ENCODE measurements at places on chromosomes 1 and 21. TPM values are rescaled to one million over a fixed set of nuclear protein-coding genes. Genes with fewer than 3 reads are reported as not detected.

KCNK1 gene
- total RNA-seq: not detected

DNA sequence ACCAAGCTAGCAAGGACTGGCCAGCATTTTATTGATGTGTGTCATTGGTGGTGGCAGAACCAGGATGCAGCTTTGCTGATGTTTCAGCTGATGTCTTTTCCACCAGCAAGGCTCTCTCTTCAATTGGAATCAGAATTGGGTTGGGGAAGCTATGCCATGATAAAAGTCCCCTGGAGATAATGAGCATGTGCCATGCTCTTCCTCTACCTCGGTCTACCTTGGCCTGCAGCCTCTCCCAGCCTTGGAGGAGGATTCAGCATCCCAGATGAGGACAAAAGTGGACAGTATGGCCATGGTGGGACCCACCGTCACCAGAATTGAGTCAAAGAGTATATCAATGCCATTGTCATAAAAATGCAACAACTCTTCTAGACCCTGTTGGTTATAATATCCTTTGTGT is 8.6 kb downstream of the AVPR1B start:
- DNase-seq: no peak

GRCh38 chr1:225899044-225899925 is 10.3 kb upstream of the LEFTY1 start:
- DNase-seq: no peak

DNA sequence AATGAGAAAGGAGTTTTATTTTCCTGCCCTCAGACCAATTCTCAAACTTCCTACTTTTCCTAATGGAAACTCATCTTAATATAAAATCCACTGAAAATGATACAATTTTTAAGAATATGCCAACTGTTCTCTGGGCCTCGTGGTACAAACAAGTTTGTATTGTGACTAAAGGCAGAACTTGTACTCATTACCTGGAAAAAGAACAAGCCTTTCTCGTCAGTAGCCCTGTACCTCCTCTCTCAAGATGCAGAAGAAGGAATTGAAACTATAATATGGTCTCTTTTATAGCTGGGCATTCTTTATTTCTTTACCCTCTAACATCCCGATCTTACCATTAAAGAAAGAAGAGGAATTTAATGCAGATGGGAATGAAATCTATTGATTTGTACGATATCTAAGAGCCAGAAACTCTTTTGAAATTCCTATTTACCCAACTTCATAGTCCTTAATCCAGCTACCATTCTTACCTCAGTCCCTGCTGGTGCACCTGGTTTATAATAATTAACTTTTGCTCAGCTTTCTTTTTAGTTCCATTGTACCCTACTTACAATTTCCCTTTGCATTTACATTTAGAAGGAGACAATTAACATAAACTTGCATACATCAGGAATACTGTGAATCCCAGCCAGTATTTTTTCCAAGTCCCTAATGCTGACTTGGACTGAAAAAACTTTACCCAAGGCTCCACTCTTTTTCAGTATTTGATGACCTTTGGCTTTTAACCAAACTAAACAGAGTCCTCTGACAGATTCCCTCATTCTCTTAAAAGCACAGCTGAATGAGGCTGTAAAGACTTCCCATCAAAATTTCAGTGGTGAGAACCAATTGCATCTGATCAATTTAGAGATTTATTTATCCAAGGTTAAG is 1162.4 kb downstream of the BRINP3 start:
- DNase-seq: no peak

DNA sequence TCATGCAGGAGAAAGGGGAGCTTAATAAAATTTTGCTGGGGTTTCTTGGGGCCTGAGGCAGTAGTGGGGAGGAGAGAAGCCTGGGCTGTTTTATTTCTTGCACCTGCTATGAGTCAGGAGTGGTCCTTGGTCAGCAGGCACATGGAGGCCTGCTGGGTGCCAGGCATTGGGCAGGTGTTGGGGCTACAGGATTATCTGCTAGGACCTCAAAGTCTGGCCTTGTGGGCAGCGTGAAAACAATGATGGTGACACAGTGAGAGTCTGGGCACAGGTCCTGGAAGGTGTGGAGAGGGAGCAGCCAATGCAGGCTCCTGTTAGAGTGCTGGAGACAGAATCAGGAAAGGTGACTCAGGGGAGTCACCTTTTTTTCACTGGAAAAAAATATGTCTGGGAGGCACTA is 17.2 kb downstream of the ROR1 start:
- no peak for DNase-seq

DNA sequence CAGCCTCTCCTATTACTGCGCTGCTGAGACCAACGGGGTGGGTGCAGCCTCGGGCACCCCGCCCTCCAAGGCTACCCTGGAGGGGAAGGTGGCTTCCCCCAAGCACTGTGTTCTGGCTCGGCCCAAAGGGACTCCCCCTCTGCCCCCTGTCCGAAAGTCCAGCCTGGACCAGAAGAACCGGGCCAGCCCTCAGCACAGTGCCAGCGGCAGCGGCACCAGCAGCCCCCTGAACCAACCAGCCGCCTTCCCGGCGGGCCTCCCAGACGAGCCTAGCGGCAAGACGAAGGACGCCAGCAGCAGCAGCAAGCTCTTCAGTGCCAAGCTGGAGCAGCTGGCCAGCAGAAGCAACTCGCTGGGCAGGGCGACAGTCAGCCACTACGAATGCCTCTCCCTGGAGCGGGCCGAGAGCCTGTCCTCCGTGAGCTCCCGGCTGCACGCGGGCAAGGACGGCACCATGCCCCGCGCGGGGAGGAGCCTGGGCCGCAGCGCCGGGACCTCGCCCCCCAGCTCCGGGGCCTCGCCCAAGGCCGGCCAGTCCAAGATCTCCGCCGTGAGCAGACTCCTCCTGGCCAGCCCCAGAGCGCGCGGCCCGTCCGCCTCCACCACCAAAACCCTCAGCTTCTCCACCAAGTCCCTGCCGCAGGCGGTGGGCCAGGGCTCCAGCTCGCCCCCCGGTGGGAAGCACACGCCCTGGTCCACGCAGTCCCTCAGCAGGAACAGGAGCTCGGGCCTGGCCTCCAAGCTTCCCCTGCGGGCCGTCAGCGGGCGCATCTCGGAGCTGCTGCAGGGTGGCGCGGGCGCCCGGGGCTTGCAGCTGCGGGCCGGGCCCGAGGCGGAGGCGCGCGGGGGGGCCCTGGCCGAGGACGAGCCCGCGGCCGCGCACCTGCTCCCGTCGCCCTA is 533.1 kb downstream of the KIF26B start:
- no peak for DNase-seq

FAM229A gene
- total RNA-seq: 1.7 TPM

IGSF9 gene
- not detected for total RNA-seq

CSF1 gene
- total RNA-seq: 74.4 TPM

RPTN gene
- total RNA-seq: not detected

GRCh38 chr1:59340411-59341307 is 43.8 kb downstream of the FGGY start:
- DNase-seq: no peak

DNA sequence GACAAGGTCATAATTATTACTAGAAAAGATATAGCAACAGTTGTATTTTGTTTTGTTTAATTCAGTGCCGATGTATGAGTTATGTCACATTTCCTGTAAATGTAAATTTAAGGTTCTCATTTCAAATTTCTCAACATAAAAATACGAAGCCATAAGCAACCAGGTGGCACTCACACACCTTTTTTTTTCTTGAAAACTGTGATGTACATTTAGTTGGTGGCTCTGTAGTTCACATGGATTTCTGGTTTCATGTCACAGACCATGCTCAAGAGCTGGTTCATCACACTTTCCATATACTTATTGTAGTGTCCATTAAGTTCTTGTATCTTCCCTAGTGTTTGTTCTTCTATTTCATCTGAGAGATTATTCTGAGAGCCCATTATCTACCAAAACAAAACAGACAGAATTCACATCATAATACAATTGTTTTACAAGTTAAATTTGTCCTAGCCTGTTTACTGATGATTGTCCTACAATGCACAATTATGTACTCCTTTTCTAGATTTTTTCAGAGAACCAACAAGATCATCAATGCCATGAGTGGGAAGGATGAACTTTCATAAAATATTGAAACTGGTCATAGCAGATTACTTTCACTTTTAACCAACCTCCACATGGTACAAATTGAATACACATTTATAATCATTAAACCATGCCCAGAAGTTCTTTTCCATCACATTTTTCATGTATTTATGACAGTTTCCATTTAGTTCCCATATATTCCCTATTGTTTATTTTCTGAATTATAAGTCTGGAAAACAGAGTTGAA is 17.1 kb downstream of the ATP6V1G3 start:
- no peak for DNase-seq

- no peak for DNase-seq
Measured at GRCh38 chr1:9069326-9070100, at the start of gene SLC2A5. TSS of gene SLC2A5 (minus strand) at chr1:9069635. CDS start at chr1:9069536, 99 bp downstream.

SPRR2B gene
- not detected for total RNA-seq

DNA sequence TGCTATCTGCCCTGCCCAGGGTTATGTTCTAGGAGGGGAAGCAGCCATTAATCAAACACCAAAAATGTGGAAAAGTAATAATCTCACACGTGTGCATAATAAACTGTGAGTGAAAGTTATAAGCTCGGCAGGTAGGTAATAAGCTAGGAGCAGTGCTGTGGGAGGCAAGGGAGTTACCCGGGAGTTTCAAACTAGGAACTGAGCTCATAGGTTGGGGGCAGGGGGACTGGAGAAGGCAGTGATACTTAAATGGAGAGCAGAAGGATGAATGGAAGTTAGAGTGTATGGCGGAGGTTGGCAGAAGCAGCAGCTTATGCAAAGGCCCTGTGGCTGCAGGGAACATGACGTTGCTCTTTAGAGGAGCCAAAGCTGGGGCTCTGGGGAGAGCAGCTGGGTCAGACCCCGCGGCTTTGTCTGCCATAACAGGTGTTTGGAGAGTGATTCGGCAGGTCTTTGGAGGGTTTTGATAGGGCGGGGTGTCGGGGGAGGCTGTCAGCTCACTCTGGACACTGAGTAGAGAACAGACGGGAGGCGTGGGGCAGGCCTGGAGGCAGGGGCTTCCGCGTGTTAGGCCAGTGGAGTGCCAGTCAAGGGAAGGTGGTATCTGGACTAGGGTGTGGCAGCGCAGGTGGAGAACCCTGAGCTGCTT is 20.0 kb downstream of the PTPRF start:
- no peak for DNase-seq

GRCh38 chr1:82086739-82087138 is 286.0 kb downstream of the ADGRL2 start:
- DNase-seq: no peak

FAM72B gene
- total RNA-seq: 2.2 TPM

DOP1B gene
- total RNA-seq: 15.5 TPM

TMEM81 gene
- total RNA-seq: 2.5 TPM

DNA sequence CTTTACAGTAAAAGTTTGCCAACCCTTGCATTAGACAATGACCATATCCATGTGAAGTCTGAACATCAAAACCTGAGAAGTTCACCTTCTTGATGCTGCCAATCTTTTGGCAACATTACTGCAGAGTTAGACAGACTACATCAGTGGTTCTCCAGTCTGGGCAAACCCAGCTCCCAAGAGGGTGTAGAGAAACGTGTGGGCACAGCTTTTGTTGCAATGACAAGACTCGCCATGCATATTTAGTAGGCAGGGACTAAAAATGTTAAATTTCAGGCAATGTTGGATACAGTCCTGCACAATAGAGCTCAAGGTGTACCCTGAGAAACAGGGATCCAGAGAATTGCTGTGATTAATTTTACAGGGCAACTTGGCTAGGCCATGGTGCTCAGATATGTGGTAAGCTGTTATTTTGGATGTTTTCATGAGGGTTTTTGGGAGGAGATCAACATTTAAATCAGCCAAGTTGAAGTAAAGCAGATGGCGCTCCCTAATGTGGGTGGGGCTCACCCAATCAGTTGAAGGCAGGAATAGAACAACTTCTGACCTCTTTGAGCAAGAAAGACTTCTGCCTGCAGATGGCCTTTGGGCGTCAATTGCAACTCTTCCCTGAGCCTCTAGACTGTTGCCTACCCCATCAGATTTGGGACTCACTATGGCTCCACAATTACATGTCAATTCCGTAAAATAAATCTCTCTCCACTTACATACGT is 37.6 kb upstream of the CLDN14 start:
- no peak for DNase-seq

DNA sequence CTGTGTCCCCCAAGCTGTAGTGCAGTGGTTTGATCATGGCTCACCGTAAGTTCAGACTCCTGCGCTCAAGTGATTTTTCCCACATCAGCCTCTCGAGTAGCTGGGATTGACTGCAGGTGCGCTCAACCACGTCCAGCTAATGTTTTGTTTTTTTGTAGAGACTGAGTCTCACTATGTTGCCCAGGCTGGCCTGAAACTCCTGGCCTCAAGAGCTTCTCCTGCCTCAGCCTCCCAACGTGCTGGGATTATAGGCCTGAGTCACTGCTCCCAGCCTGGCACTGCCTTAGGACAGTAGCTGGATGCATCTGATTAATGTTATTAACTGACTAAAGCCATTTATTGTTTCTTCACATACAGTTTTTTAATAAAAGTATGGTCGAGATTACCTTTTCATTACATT is 40.2 kb downstream of the RNF11 start:
- DNase-seq: no peak

DNA sequence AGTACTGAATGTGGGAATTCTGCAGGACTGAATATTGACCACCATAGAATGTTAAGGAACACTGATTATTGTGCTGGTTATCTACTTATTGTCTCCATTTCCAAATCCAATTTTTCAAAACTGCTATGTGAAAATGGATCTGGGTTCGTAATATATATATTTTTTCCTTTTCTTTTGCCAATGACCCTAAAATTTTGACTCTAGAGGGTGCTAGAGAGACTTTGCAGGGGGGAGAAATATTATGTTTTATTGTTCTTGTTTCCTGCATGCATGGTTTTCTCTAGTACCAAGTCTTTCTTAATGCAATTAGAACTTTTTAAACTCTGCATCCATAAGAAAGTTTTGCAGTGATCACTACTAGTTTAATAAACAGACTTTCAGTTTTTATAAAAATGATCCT is 1256.9 kb downstream of the BRINP3 start:
- DNase-seq: no peak

DNA sequence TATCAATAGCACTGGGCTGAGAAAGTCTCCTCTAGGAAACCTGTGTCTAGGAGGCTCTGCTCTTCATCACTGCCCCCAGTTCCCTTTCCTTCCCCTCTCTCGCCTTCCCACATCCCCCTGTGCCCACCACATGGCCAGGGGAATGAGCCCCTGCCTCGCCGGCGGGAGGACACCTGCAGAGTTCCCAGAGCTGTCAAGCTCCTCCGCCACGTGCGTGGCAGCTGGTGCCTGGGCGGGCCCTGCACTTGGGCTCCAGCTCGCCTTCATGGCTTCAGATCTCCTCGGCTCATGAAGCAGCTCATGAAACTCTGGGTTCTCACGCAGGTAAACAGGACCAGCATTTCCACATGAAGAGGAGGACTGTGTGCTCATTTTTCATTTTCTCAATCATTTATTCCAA is 62.8 kb downstream of the SIM2 start:
- DNase-seq: no peak

APCS gene
- total RNA-seq: not detected

GRCh38 chr1:201327687-201328240 is 44.5 kb downstream of the PKP1 start:
- no peak for DNase-seq

GRCh38 chr1:220761688-220762427 is 13.7 kb downstream of the MTARC2 start:
- DNase-seq: no peak

- DNase-seq: no peak
Measured at GRCh38 chr1:110177775-110178174, 27.5 kb downstream of the SLC6A17 start.

Measured in HFFc6 (cell line).